Stimulated activated CD8-positive, alpha-beta memory T cell treated with anti-CD3 and anti-CD28 coated beads, Interleukin-7, amount 100 ng/mL, for 1 hour (primary cell): ENCODE measurements at places on chromosomes 6 and 20.

GRCh38 chr6:28633445-28634215 lies 107.9 kb downstream of the GPX5 start:
- DNase-seq: no peak

DNA sequence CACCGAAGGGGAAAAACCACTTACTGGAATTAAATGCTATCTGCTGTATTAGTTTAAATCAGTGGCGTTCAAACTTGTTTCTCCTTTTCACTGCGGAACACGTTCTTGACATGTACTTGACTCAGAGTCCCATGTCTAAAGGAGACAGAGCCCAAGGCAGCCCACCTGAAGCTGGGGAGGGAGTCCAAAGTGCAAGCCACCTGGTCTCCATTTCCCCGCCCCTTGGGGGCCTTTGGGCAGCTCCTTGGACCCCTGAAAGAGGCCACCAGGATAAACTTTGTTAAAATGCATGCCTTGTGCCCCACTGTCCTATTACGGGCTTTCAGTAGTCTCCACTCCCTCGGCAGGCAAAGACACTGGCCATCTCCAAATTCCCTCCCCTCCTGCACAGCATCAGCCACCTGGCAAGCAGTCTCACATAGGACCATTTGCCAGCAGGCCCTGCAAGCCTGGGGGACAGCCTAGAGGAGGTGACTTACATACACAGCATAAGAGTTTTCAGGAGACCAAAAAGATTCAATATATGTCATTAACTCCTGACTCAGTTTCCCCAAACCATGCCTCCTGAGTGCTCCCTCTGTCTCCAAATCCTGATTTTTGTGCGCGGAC lies 6.7 kb downstream of the PCK1 start:
- DNase-seq: no peak

GRCh38 chr6:139888681-139889122 lies 514.3 kb upstream of the CITED2 start:
- no peak for DNase-seq

GRCh38 chr6:96898241-96898851 lies 655 bp upstream of the NDUFAF4 start:
- DNase-seq: no peak

DNA sequence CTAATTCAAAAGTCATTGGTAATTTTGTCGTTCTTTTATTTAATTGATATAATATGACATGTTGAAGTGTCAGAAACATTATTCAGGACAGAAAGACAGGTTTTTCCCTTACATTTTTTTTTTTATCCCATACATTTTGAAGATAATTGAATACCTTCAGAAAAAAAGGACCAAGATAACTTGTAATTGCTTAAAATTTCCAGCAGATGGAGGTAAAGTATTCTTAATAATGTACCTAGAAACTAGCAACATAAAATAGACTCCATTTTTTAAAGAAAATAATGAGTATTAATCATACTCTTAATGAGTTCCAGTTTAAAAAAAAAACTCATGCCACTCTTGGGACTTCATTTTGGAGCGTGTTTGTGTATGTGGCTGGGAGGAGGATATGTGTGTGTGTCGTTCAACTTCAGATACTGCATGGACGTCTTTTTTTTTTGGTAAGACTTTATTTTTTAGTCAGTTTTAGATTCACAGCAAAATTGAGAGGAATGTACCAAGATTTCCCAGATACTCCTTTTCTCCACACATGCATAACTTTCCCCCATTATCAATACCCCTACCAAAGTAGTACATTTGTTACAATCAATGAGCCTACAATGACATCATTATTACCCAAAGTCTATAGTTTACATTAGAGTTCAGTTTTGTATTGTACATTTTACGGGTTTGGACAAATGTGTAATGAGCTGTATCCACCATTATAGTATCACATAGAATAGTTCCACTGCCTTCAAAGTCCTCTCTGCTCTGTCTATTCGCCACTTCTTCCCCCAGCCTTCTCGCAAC lies 79.4 kb downstream of the ROS1 start:
- no peak for DNase-seq

- no peak for DNase-seq
These were observed 31.4 kb downstream of the HIVEP2 start for GRCh38 chr6:142913511-142914047.

GRCh38 chr6:11198663-11199603 lies 33.5 kb downstream of the NEDD9 start:
- no peak for DNase-seq

DNA sequence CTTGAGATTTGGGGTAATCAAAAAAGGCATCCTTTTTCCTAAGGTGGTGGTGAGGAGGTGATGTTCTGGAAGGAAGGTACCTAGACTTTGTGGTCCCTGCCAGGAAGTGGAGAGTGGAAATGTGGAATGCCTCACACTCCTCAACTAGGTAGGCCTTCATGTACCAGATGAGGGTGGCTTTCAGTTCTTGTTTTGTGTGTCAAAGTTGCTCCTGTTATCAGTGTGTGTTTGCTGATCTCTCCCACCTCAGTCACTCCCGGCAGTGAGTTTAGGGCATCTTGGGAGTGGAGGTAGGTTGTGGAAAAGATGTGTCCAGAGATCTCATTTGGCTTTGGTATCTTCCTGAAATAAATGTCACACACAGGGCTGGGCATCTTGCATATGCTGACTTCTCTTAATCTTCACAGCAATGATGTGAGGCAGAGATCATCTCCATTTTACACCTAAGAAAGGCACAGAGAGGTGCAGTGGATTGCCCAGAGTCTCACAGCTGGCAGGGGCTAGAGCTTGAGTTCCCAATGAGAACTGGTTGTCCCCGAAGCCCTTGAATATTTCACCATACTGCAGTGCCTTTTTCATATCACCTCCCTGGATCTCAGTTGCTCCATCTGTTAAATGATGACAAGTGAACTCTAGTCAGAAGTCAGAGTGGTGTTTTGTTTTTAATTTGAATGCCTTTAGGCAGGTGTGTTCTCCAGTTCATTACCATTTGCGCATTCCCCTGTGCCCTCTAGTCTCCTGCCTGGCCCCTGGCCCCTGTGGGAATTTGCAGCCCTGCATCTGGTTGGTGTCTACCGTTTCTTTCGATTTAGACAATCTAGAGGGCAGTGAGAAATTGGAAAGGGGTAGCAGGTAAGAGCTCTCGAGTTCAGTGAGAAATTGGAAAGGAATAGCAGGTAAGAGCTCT lies 2.9 kb downstream of the PKIG start:
- no peak for DNase-seq

GRCh38 chr20:4073852-4074741 lies 58.7 kb upstream of the RNF24 start:
- DNase-seq: no peak
